ENCODE measurements at places on chromosomes 16 and 17.

- no peak for DNase-seq
Observed at GRCh38 chr17:82876602-82877379, 37.0 kb upstream of the ZNF750 start.

DNA sequence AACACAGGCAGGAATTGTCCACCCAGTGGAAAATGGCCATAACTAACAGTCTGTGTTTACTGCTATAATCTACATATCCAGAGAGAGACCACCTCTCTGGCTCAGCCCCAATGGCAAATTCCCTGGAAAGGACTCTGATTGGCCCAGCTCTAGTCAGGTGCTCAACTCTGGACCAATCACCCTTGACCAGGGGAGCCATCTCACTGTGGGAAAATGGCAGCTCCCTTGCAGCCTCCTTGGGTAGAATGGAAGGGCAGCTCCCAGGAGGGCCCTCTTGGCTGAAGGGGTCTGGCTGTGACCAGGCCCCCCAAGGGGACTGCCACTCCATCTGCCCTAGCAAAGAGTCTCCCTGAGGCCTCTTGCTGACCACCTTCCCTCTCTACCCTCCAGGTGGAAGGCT, 3.1 kb downstream of the ALOX15B start:
- DNase-seq = no peak

DNA sequence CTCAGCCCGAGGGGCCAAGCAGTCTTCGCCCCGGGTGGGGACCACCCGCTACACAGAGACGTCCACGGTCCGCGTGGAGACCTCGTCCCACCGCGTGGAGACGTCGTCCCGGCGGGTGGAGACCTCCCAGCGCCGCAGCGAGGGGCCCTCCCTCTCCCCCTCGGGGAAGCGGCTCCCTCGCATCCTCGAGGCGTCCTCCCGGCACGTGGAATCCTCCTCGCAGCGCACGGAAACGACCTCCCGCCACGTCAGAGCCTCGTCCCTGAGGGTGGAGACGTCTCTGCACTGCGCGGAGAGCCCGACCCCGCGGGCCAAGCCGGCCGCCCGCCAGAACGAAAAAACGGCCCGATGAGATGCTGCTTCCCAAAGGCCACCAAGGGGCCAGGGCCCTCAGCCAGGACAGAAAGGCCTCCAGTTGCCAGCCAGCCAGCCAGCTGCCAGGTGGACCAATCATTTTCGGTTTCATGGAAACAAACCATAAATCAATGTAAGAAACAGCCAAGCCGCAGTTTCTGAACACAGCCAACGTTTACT, 424 bp downstream of the C17orf100 start:
- DNase-seq = peak; percentile 41

DNA sequence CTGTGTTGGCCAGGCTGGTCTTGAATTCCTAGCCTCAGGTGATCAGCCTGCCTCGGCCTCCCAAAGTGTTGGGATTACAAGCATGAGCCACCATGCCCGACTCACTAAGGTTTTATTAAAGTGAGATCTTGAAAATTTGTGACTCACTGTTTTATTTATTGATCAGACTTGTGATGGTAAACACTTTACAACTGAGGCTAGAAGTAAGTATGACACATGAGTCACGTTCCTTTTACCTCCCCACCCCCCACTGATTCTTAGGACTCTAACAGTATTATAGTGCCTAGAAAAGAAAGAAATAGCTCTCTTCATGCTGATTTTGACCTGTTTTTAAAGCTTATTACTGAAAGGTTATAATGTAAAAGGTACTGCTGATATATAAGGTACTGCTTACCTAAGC, 160.6 kb downstream of the TANC2 start:
- no peak for DNase-seq

- DNase-seq = no peak
Observed at GRCh38 chr17:15437303-15437635, 30.2 kb downstream of the CDRT4 start.

GRCh38 chr16:9612267-9612666, 520.8 kb downstream of the HAPSTR1 start:
- no peak for DNase-seq
